ENCODE measurements at places on chromosomes 3 and 15.
A peak's percentile ranks its signal among the peaks of the same experiment; 100 is the strongest.

- no peak for DNase-seq
These were observed 1.4 kb downstream of the IL17RD start for GRCh38 chr3:57163751-57164150.

DNA sequence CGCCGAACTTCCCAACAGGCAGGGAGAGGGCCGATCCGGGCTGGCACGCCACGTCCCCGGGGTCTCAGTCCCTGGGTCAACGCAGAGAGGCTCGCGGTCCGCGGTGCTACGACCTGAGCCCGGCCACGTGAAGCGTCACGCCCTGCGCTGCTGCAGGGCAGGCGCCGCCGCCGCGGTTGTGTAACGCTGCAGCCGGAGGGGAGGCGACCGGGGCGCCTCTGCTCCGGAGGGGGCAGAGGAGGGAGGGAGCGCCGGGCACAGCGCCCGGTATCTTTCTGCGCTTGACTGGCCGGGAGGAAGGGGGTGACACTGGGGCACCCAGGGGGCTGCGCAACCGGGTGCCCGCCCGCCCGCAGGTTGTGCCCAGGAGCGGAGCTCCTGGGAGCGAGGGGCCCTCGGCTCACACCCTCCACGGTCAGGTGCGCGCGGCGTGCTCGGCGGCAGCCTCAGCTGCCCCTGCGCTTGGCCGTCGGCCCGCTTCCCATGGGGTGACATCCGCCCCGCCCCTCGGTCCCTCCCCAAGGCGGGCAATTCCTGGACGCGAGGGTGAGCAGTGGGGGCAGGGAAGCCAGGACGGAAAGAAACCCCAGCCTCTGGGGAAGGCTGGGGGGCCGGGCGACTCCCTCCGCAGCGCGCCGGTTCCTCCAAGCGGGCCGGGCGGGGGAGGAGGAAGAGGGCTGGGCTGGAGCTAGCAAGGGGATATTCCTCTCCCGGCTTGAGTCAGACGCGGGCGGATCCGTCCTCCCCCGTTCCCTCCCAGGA lies 852 bp upstream of the BHLHE40 start:
- DNase-seq: no peak

GRCh38 chr15:76753771-76754170 lies 151.4 kb downstream of the SCAPER start:
- no peak for DNase-seq

DNA sequence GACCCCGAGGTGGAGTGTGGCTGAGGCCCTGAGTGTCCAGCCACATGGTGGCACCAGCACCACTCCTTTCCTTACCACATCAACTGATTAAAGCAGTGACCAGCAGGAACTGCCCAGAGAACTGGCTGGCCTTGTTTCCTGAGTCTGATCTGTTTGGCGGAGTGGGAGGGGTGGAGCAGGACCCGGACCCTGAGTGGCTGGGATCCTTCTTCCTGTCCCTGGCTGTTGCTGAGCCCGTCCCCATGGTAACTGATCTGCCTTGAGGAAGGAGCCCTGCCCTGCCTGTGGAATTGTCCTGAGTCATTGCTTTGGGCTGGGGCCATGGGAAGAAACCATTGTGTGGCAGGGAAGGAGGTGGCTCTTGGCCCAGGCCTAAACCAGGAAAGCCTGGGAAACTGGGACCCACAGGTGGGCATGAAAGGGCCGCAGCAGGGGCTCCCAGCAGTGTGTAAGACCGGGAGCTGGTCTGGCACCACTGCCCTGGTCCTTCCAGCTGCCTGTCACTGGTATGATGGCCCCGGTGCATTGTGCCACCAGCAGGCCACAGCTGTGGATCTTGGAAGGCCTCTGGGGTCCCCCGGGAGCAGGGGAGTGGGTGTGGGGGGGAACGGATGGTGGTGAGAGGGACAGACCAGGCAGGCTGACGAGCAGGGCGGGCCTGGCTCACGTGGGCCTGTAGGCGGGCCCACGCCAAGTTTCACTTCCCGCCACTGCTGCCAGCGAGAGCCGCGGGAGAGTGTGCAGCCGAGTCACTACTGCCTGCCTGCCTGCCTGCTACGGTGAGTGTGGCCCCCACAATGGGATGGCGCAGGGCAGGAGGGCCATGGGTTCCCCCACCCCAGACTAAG lies 19.2 kb downstream of the ATRIP start:
- DNase-seq: peak; percentile 80

GRCh38 chr3:63500196-63500595 lies 152.3 kb upstream of the SNTN start:
- no peak for DNase-seq
